ENCODE measurements at places on chromosomes 5 and 9.

DNA sequence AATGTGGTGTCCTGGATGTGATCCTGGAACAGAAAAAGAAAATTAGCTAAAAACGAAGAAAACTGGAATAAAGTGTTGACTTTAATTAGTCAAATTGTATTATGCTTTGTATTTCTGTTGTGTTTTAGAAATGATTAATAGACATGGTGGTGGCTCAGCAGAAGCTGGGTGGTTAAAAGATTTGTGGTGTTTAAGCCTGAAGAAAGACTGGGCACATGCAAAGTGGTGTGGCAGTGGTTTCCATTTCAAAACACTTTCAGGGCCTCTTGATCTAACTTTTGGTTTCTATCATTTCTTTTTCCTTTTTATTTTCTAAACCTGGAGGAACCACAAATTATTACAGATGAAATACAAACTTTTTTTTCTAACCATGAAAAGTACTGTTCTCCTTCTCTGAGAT, 44.1 kb downstream of the ADGRV1 start:
- no peak for DNase-seq

DNA sequence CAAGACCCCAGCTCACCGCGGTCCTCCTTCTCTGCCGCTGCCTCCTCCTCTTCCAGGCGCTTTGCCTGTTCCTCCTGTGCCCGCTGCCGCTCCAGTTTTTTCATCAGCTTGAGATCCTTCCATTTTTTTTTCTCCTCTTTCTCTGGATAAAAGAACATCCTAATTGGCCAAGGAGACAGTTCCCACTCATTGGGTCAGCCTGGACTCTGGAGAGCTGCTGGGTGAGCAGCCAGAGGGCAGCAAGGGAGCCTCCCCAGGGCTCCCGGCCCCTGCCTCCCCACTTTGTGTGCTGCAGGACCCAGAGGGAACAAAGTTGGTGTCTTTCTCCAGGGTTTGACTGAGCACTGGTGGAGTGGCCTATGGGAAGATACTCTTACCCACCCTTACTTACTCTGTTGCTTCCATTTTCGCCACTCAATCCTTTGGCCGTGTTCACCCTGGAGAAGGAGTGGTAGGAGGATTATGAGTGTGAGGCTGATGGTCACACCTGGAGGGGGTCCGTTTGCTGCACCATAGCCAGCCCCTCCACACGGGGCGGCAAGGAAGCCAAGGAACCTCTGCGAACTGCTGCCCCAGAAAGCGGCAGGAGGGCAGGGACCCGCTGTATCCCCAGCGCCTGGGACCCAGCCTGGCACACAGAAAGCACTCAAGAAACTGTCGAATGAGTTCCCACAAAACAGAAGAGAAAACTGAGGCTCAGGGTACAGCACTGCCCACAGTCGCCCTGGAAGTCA, 708 bp downstream of the SPOUT1 start:
- DNase-seq: no peak

- DNase-seq: no peak
These were observed 265.7 kb upstream of the EDIL3 start for GRCh38 chr5:84650429-84650828.

- no peak for DNase-seq
These were observed 87.4 kb downstream of the PAX5 start for GRCh38 chr9:36946653-36947052.

DNA sequence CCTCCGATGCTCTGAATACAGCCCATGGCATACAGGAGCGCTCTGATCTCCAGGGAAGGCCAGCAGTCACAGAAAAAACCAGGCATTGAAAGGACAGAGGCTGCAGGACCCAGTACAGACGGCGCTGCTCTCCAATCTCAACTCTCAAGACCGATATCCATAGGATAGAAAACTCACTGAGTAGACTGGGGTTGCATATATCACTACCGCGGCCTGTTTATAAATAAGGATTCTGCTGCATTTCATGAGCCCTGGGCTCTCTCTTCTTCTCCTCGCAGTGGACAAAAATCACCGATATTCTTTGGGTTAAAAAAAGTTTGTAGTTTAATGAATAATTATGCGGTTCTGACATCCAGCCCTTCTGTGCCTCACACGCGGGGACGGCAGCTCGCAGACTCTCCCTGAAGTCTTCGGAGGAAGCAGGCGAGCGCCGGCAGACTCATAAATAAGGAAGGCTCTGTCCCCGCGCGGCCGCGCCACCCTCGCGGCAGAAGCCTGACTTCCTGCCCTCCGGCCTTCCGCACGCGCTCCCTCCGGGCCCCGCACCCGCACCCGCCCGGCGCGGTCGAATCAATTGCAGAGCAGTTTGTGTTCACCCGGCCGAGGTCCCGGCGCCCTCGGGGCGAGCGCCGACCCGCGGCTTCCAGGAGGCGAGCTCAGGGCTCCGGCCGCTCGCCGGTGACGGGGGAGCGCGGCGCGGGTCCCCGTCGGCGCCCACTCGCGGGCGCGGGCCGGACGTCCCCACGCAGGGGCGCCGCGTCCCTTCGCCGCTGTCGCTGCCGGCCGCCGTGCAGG, at the start of gene FAM78A:
TSS of gene FAM78A (minus strand) at position 417 of the 795 bp plus-strand sequence. CDS start at position 86, 331 bp downstream.
- peak; percentile 65 for DNase-seq

GRCh38 chr5:36494841-36495601, 111.4 kb upstream of the SLC1A3 start:
- no peak for DNase-seq

DNA sequence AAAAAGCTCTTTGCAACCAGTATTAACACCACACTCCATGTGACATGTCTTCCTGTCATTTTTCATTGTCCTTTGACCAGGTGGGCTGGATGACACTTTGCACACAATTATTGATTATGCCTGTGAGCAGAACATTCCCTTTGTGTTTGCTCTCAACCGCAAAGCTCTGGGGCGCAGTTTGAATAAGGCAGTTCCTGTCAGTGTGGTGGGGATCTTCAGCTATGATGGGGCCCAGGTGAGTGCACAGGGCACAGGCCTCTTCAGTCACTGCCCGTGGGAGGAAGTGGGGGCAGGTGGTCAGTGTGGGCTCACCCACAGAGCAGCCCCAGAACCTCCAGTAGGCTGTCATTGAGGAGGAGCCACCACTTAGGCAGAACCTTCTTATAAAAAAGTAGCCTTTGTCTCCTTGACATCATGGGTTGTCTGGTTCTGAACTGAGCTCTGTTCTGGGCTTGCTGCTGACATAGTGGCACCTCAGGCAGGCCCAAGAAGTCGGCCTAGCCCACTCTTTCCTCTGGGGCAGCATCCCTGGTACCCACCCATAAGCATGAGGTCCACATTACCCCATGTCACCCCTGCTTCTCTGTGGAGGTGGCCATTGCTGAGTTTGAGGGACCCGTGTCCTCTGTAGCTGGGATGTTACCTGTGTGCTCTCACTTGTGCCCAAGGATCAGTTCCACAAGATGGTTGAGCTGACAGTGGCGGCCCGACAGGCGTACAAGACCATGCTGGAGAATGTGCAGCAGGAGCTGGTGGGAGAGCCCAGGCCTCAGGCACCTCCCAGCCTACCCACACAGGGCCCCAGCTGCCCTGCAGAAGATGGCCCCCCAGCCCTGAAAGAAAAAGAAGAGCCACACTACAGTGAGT, 39.3 kb downstream of the SECISBP2 start:
- no peak for DNase-seq

DNA sequence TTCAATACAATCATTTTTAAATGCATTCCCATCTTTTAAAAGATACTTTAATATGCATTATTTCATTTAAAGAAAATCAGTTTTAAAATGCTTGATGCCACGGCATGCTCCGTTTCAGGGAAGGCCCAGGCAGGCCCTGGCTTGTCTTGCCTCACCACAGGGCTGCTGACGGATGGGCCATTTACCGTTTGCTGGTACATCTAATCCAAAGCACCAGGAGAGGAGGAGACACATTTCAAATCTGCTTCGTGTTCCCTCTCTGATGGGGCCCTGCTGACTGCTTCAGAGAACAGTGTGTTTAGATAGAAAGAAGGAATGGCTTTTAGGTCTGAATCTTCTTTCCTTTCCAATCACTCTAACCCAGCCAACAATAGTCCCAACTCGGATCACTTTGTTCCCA, 185.2 kb downstream of the DCP2 start:
- no peak for DNase-seq

GRCh38 chr9:69905286-69905685, 84.7 kb downstream of the CFAP95 start:
- no peak for DNase-seq

DNA sequence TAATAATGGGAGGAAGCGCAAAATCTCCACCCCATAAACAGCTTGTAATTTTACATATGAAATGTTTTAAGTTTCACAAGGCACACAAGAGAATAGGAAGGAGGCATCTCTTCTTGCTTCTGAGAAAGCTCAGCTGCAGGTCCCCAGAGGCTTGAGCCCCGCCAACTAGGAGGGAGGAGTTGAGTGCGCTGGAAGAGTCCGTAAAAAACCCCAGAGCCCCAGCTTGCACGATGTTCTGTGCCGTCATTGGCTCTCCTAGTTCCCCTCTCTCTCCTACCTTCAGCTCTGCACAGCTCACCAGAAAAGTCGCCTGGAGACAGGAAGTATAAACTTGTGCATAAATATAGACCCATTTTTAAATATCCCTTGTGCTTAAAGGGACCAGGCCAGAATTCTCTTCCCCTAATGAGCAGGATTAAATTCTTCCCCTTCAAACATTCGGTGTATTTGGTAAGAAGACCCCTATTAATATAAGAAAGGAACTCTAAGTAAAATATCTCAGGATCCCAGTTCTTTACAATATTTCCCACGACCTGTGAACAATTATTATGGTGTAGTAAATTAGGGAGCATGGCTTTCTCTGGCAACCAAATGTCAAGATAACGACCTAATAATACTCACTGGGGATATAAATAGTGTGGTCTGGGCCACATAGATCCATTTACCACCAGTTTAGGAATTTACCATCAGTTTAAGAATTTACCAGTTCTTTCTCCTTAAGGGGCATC, 13.7 kb downstream of the GLRX start:
- peak; percentile 91 for DNase-seq

DNA sequence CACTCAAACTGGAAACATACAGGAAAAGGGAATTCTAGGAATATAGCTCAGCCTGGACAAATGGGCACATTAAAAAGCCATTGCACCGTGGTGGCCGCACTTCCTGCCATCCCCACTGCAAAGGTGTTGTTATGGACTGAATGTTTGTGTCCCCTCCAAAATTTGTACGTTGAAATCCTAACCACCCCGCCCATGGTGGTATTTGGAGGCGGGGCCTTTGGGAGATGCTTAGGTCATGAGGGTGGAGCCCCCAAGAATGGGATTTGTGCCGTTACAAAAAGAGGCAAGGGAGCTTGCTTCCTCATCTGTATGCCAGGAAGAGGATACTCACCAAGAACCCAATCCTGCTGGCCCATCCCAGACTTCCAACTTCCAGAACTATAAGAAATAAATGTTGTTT, 1.1 kb upstream of the CMBL start:
- no peak for DNase-seq

GRCh38 chr5:156893517-156893916, 43.4 kb downstream of the PPP1R2B start:
- no peak for DNase-seq

DNA sequence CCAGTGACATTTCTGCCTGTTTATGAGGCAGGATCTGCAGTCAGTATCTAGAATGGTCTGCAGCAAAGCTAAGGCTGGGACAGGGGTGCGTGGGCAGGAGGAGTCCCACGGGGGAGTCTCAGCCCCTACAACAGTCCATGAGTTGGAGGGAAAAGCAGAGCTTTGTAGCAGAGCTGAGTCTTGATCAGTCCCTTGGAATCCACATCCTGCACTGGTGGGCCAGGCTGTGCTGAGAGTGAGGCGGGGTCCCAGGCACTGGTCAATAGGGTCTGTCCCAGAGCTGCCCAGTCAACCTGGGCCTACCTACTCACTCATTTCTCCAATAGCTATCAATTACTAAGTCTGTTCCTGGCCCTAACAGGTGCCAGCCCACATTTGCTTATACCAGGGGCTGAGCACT, 5.9 kb downstream of the ACSL6 start:
- no peak for DNase-seq

GRCh38 chr5:176781638-176782570, 28.5 kb upstream of the UNC5A start:
- no peak for DNase-seq

- no peak for DNase-seq
These were observed 105.4 kb upstream of the PCAT7 start for GRCh38 chr9:94449486-94449885.

- no peak for DNase-seq
These were observed 25.0 kb upstream of the STARD4 start for GRCh38 chr5:111537141-111538024.

Measured in activated naive CD4-positive, alpha-beta T cell treated with anti-CD3 and anti-CD28 coated beads, Interleukin-2, amount 10 ng/mL, durations not matched to agents 7 days and 5 days (primary cell).